NCI-H460 (cell line): ENCODE measurements at places on chromosomes 7 and 10. TPM values are rescaled to one million over a fixed set of nuclear protein-coding genes. Genes with fewer than 3 reads are reported as not detected.
A peak's percentile ranks its signal among the peaks of the same experiment; 100 is the strongest.

Gene C10orf105
- total RNA-seq = not detected in 2 replicates

Gene VWA2
- not detected in 2 replicates for total RNA-seq

DNA sequence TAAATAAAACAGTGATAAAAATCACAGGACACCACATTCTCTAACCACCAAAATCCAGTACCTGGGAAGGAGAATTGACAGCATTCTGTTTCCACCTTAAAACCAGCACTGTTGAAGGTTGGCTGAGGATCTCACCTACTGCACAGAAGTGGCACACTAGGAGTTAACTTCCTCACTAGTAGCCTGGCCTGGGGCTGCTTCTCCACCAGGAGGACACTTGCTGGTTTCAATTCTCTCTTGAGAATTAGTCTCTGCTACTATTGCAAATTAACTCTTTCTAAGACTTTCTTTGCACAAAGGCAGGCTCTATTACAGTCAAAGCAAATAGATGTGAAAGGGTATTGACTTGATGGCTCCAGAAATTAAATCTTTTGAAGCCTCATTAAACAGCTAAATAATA lies 2.3 kb upstream of the CTTNBP2 start:
- no peak for DNase-seq

DNA sequence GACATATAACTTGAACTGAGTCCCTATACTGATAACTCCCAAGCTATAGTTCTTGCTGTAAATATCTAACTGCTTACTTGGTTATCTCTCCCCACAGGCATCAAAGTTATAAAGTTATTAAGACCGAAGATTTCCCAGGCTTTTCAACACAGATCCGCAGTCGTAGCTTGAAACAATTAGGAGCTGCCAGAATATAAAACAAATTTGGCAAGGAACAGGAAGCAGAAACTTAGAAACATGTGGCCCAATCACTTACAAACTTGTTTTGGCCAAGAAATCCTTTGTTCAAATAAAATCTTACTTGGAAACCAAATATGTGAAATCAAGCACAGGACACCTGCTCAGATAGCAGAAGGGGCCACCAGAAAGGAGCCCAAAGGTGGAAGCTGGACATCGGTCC lies 9.0 kb downstream of the SLC16A12 start:
- DNase-seq = no peak

- no peak for DNase-seq
Measured at GRCh38 chr7:30503274-30504212, 1.1 kb downstream of the GGCT start.

DNA sequence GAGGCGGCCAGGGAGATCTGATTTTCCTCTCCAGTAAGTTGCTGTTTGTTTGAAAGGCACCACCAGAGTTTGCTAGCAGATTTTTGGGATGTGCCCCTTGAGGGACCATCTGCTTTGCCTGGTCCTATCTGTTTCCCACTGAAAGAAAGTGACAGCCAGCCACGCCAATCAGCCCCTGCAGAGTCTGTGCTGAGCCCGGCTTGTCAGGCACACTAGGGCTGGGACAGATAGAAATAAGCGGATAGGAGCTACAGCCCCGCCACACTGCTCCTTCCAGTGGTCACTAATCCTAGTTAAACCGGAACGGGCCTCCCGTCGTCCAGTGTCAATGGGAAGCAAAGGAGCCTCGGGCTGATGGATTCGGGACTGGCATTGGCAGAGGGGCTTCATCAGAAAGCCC lies 161.9 kb upstream of the PRR15 start:
- DNase-seq = no peak

DNA sequence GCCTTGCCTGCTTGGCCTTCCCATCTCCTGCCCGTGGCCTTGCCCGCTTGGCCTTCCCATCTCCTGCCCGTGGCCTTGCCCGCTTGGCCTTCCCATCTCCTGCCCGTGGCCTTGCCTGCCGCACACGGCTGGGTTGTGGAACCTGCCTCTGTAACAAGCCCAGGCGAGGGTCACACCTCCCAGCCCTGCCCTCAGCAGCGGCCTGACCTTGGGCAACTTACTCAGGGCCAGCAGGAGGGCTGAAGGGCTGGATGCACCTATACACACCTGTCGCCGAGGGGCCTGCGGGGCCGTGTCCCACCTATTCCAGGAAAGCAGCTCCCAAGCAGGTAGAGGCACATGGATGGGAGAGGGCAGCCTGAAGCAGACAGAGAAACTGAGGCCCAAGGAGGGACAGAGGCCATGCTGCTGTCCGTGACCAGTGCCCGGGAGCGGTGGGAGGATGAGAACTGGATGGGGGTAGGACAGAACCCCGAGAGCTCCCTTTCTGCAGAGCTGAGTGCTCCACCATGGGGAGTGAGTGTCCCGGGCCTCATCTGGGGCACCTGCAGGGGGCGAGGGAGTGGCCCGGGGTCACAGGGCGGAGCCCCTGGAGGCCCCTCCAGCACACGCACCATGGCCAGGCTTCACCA lies 277.6 kb downstream of the ELFN1 start:
- no peak for DNase-seq

DNA sequence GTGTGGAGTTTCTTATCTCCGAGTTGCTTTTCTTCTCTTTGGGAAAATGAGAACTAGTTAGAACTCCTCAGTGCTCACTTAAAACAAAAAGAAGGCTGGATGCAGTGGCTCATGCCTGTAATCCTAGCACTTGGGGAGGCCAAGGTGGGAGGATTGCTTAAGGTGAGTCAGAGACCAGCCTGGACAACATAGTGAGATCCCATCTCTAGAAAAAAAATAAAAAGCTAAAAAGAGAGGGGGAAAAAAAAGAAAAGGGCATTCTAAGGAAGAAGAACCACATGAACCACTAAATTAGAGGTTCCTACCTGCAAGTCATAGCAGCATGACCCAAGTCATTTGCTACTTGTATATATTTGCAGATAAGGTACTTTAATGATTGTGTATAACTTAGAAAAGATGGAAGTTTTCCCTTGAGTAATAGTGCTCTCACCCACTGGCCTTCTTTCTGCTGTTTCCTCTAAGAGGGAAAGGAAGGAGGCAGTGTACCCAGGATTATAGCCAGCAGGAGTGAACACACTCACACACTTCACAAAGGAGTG lies 87.8 kb downstream of the CCDC71L start:
- no peak for DNase-seq

- DNase-seq = no peak
Measured at GRCh38 chr7:15085366-15085765, 182.8 kb upstream of the DGKB start.

DNA sequence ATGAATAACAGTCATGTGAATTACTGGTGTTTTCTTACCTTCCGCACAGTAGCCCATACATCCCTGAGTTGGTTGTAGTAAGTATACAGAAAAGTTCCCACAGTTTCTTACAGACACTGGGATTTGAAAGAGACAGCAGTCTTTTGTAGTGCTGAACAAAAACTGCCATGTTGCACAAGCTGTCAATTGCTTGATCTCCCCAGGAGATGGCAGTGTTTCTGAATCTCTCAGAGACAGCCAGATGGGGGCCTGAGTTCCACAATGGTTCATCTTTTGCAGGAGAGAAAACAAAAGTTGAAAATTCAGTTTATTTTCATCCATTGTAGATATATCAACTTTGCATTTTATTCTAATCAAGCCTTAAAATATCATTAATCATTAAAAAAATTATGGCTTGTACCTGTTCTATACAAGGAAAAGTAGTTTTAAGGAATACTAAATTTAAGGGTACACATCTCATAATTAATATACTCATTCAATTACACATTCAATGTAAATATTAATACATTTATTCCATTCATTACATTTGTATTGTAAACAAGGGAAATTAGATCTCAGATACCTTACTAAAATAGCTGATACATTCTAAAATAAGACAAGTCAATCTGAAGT lies 14.5 kb downstream of the VWDE start:
- DNase-seq = peak; percentile 72

DNA sequence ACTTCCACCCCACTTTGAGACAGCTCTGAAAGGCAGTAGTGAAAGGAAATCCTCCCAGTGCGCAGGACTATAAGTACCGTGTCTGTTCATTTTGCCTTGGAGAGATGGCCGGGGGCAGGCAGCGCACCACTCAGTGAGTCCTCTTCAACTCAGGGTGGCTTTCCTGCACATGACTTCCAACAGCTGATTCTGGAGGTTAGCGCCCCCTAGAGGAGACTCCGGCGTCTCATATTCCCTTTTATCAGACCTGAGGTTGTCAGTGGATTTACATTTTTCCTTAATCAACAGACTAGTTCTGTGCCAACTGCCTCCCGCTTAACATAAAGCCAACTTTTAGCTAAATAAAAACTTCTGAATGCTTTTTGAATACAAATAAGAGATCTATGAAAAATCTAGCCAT lies 101.0 kb downstream of the HERPUD2 start:
- no peak for DNase-seq

- DNase-seq = no peak
Measured at GRCh38 chr10:62352356-62352970, 21.7 kb upstream of the ZNF365 start.

Gene MICALL2
- total RNA-seq = 3.7 and 9.6 TPM in 2 replicates

- no peak for DNase-seq
Measured at GRCh38 chr7:12954380-12955033, 267.1 kb downstream of the ARL4A start.

DNA sequence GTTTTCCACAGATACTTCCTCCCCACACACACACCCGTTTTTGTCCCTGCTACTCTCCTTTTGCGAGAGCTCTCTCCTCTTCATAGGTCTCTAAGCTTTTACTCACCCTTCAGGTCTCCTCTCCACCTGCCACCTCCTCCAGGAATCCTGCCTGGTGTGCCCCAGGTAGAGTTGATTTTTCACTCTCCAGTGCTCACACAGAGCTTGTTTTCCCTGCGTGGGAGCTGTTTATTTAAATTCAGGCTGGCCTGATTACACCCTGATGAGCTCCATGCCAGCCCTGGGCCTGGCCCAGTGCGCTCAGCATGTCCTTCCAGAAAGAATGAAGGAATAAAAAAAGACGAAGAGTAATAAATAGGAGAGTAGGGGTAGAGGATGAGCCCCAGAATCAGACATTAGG lies 7.5 kb upstream of the CLDN4 start:
- DNase-seq = no peak

Gene LAMTOR4
- total RNA-seq = 81.9 and 83.0 TPM in 2 replicates

Gene CCDC3
- total RNA-seq = 0.02 TPM in 1 of 2 replicates, not detected in the other

- DNase-seq = no peak
Measured at GRCh38 chr7:142939226-142939910, at the start of gene LLCFC1. Gene LLCFC1, plus strand, starts transcription at chr7:142939484. Its CDS starts 138 bp downstream, at chr7:142939622.

DNA sequence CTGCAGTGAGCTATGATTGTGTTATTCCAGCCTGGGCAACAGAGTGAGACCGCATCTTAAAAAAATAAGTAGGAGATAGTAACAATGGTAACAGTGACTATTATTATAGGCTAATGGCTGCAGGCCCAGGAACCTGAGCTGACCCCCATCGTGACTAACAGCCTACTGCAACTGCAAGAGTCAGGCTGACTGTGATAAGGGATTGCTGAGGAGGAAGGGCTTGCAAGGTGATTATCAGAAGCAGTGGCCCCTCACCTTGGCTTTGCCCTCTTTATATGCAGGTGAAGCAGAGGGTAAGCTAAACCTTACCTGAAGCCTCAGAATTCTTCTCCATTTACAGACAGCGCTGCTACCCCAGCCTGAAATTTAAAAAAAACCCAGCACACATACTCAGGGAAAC lies 83.9 kb upstream of the SDK1 start:
- no peak for DNase-seq

- DNase-seq = no peak
Measured at GRCh38 chr10:21246178-21246577, 279.3 kb downstream of the SKIDA1 start.

DNA sequence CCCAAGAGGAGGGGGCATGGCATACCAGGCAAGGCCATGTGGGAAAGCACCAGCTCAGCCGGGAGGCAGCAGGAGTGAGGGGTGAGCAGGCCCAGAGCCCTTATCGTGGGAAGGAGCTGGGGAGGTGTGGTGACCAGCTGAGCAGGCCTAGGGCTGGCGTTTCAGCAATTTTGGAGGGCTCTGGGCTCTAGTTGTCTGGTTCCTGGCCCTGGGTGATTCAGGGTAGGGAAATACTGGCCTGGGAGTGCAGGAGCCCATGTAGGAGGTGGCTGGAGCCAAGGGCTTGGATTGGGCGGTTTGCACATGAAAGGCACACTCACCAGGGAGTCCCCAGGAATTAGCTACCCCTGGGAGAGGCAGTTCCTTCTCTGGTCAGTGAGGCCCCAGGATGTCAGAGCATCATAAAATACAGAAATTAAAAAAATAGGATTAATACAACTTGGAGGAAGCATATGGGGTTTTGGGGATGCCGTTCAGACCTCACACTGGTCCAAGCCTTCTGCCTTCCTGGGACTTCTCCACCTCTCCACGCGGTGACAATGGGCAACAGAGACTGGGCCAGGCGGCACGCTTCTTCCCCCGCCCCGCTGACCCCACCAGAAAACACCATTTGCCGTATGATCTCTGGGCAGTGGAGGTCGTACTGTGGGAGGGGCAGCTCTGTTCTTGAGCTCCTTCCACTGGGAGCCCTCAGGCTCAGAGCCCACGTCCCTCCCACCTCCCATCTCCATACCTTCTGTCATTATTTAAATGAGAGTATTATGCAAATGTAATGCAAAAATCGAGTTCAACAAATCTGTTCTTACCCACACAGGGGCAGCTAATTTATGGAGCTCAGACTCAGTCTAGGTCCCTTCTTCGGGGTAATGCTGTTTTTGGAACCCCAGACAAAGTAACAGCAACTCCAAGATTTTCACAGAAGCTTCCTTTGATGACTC lies 133.0 kb upstream of the FAM20C start:
- DNase-seq = no peak

Gene LRRD1
- total RNA-seq = not detected in 2 replicates

GRCh38 chr10:63396133-63396761 lies 69.5 kb downstream of the JMJD1C start:
- no peak for DNase-seq

GRCh38 chr10:69065406-69066361 lies 22.2 kb upstream of the SRGN start:
- no peak for DNase-seq

Gene SLC39A12
- not detected in 2 replicates for total RNA-seq

DNA sequence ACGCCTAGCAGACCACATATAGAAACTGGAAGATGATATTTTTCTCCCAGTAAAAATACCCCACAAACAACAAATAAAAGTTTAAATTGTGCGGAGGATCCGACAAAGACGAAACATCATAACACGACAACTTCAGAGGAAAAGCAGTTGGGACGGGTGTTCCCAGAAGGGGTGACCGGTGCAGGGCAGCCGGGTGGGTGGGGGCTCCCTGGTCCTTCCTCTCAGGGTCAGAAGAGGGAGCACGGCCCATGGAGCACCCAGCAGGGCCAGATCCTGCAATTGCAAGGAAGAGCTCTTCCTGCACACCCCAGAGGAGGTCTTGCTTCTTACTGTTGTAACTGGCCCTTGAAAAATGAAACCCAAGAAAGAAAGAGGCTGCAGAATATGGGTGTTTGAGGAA lies 608.5 kb upstream of the MKI67 start:
- no peak for DNase-seq

- no peak for DNase-seq
Measured at GRCh38 chr7:11236680-11237079, 263.0 kb downstream of the PHF14 start.

DNA sequence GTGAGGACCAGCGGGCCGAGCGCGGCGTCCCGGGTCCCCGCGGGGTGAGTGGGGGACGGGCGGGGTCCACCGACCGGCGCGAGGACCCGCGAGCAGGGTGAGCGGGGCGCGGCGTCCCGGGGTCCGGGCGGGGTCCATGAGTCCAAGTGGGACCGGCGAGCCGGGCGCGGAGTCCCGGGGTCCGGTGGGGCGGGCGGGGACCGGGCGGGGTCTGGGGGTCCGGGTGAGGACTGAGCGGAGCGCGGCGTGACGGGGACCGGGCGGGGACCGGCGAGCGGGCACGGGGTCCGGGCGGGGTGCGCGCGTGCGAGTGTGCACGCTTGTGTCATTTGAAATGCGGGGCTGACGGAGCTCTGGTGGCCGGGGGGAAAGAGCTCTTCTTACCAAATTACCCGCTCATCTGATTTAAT lies 765 bp downstream of the CELF2 start:
- no peak for DNase-seq
